Activated CD4-positive, alpha-beta T cell treated with anti-CD3 and anti-CD28 coated beads for 36 hours (primary cell): ENCODE measurements at places on chromosomes 12 and 14.

DNA sequence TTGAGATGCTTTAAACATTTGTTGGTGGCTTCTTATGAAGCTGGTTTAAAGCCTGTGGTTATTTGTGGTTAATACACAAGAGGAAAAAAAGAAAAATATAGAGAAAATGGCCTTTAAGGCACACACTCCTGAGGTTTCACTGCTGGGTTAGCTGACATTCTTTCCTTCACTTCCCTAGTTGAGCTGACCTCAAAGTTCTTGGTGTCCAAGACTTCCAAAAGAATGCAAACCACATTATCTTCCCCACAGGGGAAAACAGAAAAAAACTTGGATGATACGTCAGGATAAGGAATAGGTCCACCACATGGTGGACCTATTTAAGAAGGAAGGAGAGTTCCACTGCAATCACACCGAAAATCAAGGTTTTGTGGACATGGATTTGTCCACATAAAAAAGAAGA is 94.3 kb downstream of the SLC25A21 start:
- DNase-seq = no peak

DNA sequence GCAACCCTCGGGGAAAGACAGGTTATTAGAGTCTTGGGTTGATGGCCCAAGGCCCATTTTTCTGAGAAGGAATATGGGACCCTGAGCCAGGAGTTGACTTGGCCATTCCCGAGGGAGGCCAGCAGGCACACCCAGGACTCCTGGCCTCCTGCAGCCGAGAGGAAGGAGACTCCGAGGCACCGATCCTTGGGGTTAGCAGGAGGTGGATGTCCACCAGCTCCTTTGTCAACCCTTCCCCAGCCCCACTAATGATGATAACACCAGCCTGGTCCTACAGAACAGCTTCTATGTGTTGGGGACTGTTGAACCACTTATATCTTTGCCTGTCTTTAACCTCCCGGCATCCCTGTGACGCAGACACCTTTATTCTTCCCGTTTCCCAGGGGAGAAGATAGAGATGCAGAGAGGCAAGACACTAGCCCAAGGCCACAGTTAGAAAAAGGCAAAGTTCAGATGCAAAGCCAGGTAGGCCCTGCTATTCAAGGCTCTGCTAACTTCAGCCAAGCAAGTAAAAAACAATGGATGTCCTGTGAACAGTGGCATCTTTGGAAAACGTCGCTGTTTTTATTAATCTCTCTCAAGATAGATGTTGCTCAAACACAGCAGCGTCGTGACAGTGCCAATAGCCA is 767.3 kb upstream of the TBX3 start:
- no peak for DNase-seq

- DNase-seq = no peak
These were observed 330.3 kb downstream of the PCNX1 start for GRCh38 chr14:71237556-71237955.

GRCh38 chr12:122104844-122105243 is 26.3 kb downstream of the MLXIP start:
- peak; percentile 61 for DNase-seq

DNA sequence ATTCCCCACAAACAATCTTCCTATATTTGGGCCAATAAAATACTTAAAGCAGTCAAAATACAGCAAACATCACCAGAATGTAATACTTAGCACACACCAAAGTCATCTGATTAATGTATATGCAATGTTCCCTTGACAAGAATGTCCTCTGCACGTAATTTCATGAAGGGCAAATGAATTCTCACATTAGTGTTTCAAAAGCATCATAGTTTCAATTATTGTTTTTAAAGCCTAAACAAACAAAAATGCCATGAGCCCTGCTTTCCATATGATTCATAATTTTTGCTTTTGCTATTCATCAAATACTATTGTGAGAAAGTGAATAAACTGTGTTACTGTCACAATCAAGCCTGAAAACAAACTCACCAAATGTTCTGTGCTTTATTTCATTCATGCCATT is 156.0 kb downstream of the EPS8 start:
- DNase-seq = no peak

- no peak for DNase-seq
These were observed 17.2 kb downstream of the PLEKHG3 start for GRCh38 chr14:64721391-64721791.

DNA sequence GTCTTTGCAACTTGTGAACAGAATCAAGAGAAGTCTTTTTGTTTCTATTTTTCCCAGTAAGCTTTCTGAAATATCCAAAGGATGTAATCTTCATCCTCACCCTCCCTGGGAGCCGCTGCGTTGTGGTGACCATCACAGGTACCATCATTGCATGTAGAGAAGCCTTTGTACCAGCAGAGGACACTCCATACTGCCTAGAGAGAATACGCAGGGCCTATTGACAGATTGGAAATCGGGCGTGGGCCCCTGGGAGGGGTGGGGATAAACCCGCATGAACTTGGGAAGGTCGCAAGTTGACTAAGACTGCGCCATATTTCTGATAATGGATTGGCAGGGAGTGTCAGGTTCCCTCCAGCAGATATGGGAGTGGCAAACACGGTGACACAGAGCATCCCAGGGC is 12.7 kb downstream of the KRT1 start:
- no peak for DNase-seq

- peak; percentile 39 for DNase-seq
These were observed 22.2 kb upstream of the OVCH1 start for GRCh38 chr12:29519585-29520182.
